ENCODE measurements at places on chromosomes 16 and 17. TPM values are rescaled to one million over a fixed set of nuclear protein-coding genes. Genes with fewer than 3 reads are reported as not detected.

The PITPNM3 gene
- total RNA-seq: 3.6 TPM

The FLCN gene
- total RNA-seq: 81.8 TPM

The GGT6 gene
- total RNA-seq: not detected

The EVPLL gene
- total RNA-seq: not detected

The PDILT gene
- total RNA-seq: not detected

The HOXB5 gene
- total RNA-seq: 1.4 TPM

The VASN gene
- 67.0 TPM for total RNA-seq

The NGFR gene
- 36.9 TPM for total RNA-seq

The C1QTNF1 gene
- 157 TPM for total RNA-seq

GRCh38 chr17:77109764-77110359 lies 30.9 kb upstream of the SEC14L1 start:
- H3K27ac ChIP-seq: peak overlapping the region; percentile 48
- DNase-seq: no peak
- H3K27me3 ChIP-seq: no peaks in the 10 kb centered on the region
- H3K36me3 ChIP-seq: no peaks in the 10 kb centered on the region
- H3K4me3 ChIP-seq: no peak overlapping the region

DNA sequence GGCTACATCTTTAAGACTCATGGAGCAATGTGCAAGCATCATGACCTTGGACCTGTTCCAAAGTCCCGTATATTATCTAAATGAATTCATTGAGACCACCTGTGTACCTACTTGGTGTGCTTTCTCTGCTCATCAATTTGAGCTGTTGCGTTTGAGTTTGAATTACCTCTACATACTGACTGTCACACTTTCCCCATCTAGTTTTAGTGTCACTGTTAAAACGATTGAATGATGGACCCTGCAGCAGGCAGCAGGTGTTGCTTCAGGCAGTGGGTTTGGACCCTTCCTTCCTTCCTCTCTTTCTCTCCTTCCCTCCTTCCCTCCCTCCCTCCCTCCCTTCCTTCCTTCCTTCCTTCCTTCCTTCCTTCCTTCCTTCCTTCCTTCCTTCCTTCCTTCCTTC lies 33.9 kb upstream of the ZKSCAN2 start:
- H3K36me3 ChIP-seq: no peaks in the 10 kb centered on the region
- no peak overlapping the region for H3K4me3 ChIP-seq
- no peaks in the 10 kb centered on the region for H3K4me1 ChIP-seq
- H3K27me3 ChIP-seq: no peaks in the 10 kb centered on the region
- DNase-seq: no peak
- no peak overlapping the region for H3K27ac ChIP-seq

DNA sequence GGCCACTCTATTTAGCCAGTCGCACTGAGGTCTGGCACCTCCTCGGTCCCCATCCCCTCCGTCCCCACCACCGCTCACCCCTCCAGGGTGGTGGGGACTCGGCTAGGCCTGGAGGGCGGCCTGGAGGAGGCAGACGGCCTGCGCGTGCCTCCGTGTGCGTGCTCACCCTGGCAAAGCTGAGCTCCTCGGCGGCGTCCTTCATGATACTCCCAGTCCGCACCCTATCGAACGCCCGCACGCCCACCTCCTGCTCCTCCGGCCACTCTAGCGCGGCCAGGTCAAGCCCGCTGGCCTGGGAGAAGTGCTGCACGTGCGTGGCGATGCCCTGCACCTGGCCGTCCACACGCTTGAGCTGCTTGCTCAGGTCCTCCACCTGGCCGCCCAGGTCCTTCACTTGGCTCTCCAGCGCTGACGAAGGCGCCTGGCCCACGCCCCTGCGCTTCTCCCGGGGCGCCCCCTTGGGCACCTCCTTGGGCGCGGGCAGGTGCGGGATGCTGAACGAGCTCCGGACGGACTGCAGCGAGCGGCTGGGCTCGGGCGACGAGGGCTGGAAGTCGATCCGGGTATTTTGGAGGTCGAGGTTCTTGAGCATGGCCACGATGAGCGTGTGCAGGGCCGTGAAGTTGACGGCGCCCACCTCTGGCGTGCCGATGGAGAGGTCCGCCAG lies 644 bp downstream of the QRICH2 start:
- H3K4me3 ChIP-seq: no peak overlapping the region
- no peak overlapping the region for H3K27ac ChIP-seq

- H3K4me3 ChIP-seq: no peak overlapping the region
- no peaks in the 10 kb centered on the region for H3K27me3 ChIP-seq
- no peaks in the 10 kb centered on the region for H3K4me1 ChIP-seq
Measured at GRCh38 chr16:29139261-29139802, 154.5 kb downstream of the LAT start.

- no peaks in the 10 kb centered on the region for H3K36me3 ChIP-seq
- no peaks in the 10 kb centered on the region for H3K27me3 ChIP-seq
- H3K4me3 ChIP-seq: no peak overlapping the region
- no peak for DNase-seq
- no peak overlapping the region for H3K27ac ChIP-seq
Measured at GRCh38 chr17:76670020-76670717, 26.6 kb upstream of the ST6GALNAC1 start.

GRCh38 chr16:4792951-4793513 lies 2.1 kb upstream of the SMIM22 start:
- H3K36me3 ChIP-seq: no peaks in the 10 kb centered on the region
- H3K27ac ChIP-seq: no peak overlapping the region
- no peak for DNase-seq
- no peaks in the 10 kb centered on the region for H3K4me1 ChIP-seq
- no peaks in the 10 kb centered on the region for H3K27me3 ChIP-seq

GRCh38 chr17:12579288-12579687 lies 86.4 kb upstream of the MYOCD start:
- H3K36me3 ChIP-seq: no peaks in the 10 kb centered on the region
- H3K27me3 ChIP-seq: no peaks in the 10 kb centered on the region
- peak overlapping the region; percentile 55 for H3K4me3 ChIP-seq
- peaks cover 2% of the 10 kb centered on the region for H3K4me1 ChIP-seq

DNA sequence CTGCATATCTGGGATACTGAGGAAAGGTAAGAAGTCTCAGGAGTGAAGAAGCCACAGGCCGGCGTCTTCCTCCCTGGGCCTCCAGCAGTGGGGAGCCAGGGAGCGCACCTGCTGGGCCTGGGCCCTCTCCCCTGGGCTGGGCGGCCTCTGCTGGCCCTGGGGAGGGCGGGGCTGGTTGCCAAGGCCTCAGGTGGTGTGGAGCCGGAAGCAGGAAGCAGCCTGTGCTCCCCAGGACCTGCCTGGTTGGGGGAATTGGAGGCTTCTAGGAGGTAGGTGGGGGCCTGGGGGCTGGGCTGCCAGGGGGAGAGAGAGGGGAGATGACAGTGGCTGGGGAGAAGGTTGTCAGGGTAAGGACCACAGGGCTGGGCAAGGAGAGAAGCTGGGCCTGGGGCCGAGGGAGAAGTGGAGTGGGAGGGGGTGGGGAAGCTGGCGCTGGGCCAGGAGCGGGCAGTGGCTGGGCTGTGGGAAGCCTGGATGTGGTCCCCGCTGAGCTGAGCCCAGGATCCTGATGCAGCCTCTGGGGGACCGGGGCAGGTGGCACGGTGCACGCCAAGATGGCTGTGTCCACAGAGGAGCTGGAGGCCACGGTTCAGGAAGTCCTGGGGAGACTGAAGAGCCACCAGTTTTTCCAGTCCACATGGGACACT lies at the start of gene SMIM22:
Gene SMIM22, plus strand, starts transcription at position 189 of the 647 bp plus-strand sequence. Its CDS starts 366 bp downstream, at position 555.
- H3K27me3 ChIP-seq: no peaks in the 10 kb centered on the region
- DNase-seq: no peak
- no peak within 1 kb of the TSS for H3K27ac ChIP-seq
- no peak within 1 kb of the TSS for H3K4me3 ChIP-seq
- H3K4me1 ChIP-seq: no peaks in the 10 kb centered on the region

GRCh38 chr17:43915559-43915958 lies 8.2 kb upstream of the MPP2 start:
- H3K36me3 ChIP-seq: no peaks in the 10 kb centered on the region
- H3K27ac ChIP-seq: no peak overlapping the region
- DNase-seq: no peak
- no peaks in the 10 kb centered on the region for H3K4me1 ChIP-seq

GRCh38 chr17:82745524-82745923 lies 6.3 kb upstream of the TBCD start:
- no peak overlapping the region for H3K4me3 ChIP-seq
- peaks cover 2% of the 10 kb centered on the region for H3K36me3 ChIP-seq
- H3K27ac ChIP-seq: no peak overlapping the region
- no peak for DNase-seq
- no peaks in the 10 kb centered on the region for H3K27me3 ChIP-seq

- H3K27ac ChIP-seq: no peak overlapping the region
- H3K4me3 ChIP-seq: no peak overlapping the region
- peaks cover 1% of the 10 kb centered on the region for H3K36me3 ChIP-seq
- no peaks in the 10 kb centered on the region for H3K27me3 ChIP-seq
- no peaks in the 10 kb centered on the region for H3K4me1 ChIP-seq
Measured at GRCh38 chr17:31250229-31250628, 46.8 kb downstream of the OMG start.

DNA sequence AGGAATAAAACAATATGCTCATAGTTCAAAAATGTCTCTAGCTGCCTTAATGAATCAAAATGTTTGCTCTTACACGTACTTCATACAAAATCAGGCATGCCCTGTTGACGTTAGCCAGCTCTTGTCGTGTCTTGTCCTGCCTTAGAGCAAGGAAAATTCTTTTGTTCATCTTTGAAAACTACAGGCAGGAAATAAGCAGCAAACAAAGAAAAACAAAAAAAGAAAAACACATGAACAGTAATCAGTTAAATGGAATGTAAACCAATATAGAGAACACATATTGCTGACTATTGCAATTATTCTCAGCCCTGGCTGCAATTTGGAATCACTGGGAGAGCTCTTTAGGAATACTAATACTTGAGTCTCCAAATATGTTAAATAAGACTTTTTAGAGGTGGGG lies 1.7 kb downstream of the CAPNS2 start:
- no peak overlapping the region for H3K27ac ChIP-seq
- H3K4me1 ChIP-seq: no peaks in the 10 kb centered on the region
- peaks cover 2% of the 10 kb centered on the region for H3K36me3 ChIP-seq
- no peak overlapping the region for H3K4me3 ChIP-seq
- H3K27me3 ChIP-seq: no peaks in the 10 kb centered on the region

DNA sequence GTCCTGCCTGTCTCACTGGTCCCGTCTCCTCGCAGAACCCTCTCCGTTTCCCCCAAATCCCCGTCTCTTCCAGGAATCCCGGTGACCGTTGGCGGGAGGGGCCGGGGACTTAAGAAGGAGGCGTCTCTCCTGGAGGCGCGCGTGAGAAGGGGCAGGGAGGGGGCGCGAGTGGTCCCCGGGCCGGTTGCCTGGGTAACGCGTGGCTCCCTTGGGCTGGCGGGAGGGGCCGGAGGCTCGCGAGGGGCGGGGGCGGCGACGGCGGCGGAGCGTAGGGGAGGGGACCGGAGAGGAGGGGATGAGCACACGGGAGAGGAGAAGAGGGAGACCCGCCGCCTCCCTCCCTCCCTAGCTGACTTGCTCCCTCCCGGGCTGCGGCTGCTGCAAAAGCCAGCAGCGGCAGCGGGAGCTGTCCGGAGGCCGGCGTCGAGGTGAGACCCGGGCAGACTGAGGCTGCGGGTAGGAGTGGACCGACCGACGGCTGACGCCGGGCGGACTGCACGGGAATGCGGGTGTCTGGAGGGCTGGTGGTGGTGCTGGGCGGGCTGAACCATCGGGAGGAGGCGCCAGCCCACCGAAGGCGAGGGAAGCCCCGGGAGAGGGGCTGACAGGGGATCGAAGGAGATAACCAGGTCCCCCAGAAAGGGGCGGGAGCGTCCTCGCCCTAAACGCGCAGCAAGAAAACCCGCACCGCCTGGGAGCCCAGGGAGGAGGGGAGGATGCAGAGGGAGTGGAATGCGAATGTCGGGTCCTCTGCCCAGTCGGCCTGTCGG lies at the start of gene PRRT2:
Gene PRRT2, plus strand, starts transcription at position 298 of the 770 bp plus-strand sequence. CDS start 862 bp downstream, outside the sequence.
- peak within 1 kb of the TSS; percentile 57 for H3K4me3 ChIP-seq
- no peaks in the 10 kb centered on the region for H3K36me3 ChIP-seq
- no peaks in the 10 kb centered on the region for H3K27me3 ChIP-seq
- DNase-seq: peak; percentile 89
- no peaks in the 10 kb centered on the region for H3K4me1 ChIP-seq

DNA sequence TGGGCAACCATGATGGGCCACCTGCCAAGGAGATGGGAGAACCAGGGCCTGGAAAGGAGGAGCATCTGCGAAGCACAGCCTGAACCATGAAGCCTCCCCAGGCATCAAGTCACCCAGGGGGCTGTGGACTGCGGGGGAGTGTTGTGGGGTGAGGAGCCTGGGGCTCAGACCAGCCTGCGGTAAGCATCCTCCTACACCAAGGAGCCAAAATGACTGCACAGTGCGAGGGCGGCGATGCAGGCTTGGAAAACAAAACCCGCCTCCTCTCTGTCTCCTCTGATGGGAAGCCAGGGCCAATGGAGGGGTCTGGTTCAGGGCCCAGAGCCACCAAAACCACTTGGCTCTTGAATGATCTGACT lies 18.1 kb upstream of the MAF start:
- H3K27ac ChIP-seq: no peak overlapping the region
- H3K27me3 ChIP-seq: no peaks in the 10 kb centered on the region
- no peaks in the 10 kb centered on the region for H3K36me3 ChIP-seq
- H3K4me3 ChIP-seq: no peak overlapping the region

- H3K27ac ChIP-seq: no peak overlapping the region
- no peaks in the 10 kb centered on the region for H3K4me1 ChIP-seq
- no peaks in the 10 kb centered on the region for H3K27me3 ChIP-seq
- H3K36me3 ChIP-seq: no peaks in the 10 kb centered on the region
- DNase-seq: no peak
- no peak overlapping the region for H3K4me3 ChIP-seq
Measured at GRCh38 chr16:12026741-12027490, 50.4 kb downstream of the SNX29 start.

DNA sequence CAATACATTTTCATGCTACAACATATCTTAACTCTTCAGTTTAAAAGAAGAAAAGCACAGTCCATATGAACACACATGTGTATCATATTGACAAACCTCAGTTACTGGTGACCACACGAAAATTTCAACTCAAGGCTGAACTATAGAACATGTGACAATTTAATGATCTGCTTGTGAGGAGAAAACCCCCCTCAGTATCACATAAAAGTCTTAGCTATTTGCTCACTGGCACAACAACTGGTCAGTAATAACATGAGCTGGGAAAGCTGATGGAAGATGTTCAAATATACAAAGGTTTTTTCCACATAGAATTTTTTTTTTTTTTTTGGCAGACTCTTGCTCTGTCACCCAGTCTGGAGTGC lies 19.5 kb downstream of the ZNF652 start:
- H3K4me3 ChIP-seq: no peak overlapping the region
- peaks cover 2% of the 10 kb centered on the region for H3K36me3 ChIP-seq
- H3K27me3 ChIP-seq: no peaks in the 10 kb centered on the region

DNA sequence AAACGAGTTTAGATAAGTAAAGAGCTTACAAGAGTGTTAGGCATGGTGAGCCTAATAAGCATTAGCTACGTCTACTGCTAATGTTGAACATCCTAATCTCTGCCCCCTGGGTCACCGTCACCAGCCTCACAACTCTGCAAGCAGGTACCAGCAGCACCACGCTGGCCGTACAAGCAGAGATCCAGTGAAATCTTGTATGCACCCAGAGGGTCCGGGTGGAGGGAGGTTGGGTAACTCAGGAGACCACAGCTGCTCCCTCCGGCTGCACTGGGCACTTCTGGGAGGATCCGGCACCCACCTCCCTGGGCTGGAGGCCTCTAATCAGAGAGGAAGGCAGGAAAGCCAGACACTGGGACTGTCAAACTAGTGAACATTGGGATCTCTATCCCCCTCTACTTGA lies 8.4 kb upstream of the OR1F1 start:
- H3K27me3 ChIP-seq: no peaks in the 10 kb centered on the region
- DNase-seq: peak; percentile 38
- no peaks in the 10 kb centered on the region for H3K4me1 ChIP-seq
- no peak overlapping the region for H3K27ac ChIP-seq
- H3K4me3 ChIP-seq: no peak overlapping the region

All from aorta (tissue), 5 donors.